ENCODE measurements at places on chromosomes 5 and 9.

- DNase-seq, result no peak
These were observed 29.3 kb downstream of the SLC1A1 start for GRCh38 chr9:4519604-4520003.

- DNase-seq, result peak; percentile 87
These were observed 2.0 kb upstream of the PFN3 start for GRCh38 chr5:177402271-177403043.

DNA sequence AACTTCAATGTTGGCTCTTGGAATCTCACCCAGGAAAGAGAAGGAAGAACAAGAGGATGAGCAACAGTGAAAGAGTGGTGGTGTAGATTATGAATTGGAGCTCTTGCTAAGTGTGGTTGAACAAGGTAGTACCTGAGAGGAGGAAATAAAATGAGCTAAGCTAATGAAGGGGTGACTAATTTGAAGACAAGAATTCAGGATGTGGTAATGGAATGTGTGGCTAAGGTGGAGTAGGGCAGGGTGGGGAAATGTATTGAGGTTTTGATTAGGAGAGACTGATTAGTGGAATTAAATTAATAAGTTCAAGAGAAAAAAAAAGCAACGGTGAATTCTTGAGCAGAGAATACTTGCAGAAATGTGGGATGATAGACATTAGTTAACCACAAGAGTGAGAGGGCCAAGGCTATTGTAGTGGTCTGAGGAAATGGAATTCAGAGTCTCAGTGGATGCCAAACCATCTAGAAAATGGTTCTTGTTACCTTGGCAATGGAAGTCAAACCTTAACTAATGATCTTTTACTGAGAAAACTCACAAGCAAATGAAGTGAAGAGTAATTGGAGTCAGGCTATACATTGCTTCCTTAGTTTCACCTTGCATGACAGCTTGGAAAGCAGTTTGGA lies 648.3 kb upstream of the ZNF608 start:
- DNase-seq, result no peak

GRCh38 chr5:77409870-77410621 lies 82.1 kb downstream of the WDR41 start:
- no peak for DNase-seq

- DNase-seq, result no peak
These were observed 779 bp upstream of the CTNNA1 start for GRCh38 chr5:138752341-138752950.

DNA sequence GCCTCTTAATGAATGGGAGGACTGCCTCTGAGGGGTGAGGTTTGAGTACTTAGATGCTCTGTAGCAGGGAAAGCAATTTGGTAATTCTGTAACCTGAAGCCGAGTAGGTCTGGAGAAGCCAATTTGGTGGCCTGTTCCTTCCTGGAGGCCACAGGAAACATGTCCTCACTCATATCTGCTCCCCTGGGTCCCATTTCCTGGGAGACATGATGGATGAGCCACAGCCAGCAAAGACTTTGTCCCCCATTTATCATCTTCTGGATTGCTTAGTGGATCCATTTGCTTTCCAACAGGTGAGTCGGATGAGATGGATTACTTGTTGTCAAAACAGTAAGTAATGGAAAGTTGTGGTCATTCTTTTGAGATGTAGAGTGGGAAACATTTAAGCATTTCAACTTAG lies 99.8 kb upstream of the KLF9 start:
- no peak for DNase-seq

DNA sequence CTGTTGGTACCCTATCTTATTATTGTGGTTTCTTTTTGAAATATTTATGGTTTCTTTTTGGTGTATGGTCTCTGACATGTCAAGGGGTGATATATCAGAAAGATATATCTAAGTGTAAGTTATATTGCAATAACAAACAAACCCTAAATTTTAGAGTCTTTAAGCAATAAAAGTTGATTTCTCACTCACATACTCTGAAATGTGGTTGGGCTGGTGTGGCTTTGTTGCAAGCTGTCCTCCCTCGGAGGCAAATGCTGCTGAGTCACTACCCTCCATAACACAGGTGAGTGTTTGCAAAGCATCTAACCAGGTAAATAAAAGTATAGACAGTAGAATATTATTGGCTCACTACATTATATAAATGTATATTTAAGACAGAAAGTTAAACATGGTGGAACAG lies 253.2 kb downstream of the CDH18 start:
- no peak for DNase-seq

- no peak for DNase-seq
These were observed 63.3 kb downstream of the COL23A1 start for GRCh38 chr5:178526773-178527457.

- DNase-seq, result no peak
These were observed 20.7 kb upstream of the MGAT1 start for GRCh38 chr5:180823346-180823745.

- no peak for DNase-seq
These were observed 159.9 kb downstream of the MLLT3 start for GRCh38 chr9:20462410-20462809.

DNA sequence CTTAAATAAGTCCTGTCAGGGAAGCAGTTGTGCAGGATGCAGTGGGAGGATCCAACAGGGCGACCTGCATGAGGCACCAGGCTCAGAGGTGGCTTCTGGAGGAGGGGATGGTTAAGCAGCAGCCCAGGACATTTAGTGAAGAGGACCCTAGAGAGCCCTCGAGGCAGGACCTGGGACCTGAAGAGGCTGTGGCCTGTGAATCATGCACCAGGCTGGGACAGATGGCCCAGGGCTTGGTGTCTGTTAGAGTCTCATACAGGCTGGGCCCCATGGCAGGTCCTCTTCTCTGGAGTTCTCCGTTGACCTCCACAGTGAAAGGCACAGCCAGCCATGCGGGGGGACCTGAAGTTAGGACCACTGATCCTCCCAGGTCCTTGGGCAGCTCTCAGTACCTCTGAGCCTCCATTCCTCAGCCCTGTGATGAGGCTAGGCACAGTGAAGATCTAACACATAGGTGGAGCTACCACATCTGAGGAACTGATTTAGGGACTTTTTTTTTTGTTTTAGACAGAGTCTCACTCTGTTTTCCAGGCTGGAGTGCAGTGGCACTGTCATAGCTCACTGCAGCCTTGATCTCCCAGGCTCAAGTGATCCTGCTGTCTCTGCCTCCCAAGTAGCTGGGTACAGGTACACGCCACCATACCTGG lies 60.8 kb upstream of the GARNL3 start:
- DNase-seq, result no peak

- no peak for DNase-seq
These were observed 3.9 kb upstream of the MEF2C start for GRCh38 chr5:88886746-88887341.

DNA sequence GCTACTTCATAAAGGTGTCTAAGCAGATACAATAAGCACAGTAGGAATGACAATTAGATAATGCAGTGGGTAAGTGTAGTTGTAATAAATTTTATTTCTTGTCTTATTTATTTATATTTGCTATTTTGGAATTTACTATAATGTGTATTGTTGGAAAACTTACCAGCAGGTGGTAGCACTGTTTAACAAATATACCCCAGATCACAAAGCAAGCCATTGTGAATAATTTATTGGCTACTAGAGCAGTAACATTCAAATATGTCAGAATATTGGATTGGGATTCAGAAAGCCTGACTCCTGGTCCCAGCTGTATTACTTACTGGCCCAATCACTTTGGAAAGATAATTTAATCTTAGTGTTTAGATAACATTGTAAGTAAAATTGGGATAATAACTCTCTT lies 78.0 kb downstream of the ISOC1 start:
- DNase-seq, result no peak

- no peak for DNase-seq
These were observed 77.3 kb downstream of the MAMDC2 start for GRCh38 chr9:70120834-70121510.

All from upper lobe of right lung (tissue), 1 donor.